ENCODE measurements at places on chromosomes 16 and 17.

GRCh38 chr16:2769675-2770056 lies 7.4 kb downstream of the ELOB start:
- no peak for DNase-seq

DNA sequence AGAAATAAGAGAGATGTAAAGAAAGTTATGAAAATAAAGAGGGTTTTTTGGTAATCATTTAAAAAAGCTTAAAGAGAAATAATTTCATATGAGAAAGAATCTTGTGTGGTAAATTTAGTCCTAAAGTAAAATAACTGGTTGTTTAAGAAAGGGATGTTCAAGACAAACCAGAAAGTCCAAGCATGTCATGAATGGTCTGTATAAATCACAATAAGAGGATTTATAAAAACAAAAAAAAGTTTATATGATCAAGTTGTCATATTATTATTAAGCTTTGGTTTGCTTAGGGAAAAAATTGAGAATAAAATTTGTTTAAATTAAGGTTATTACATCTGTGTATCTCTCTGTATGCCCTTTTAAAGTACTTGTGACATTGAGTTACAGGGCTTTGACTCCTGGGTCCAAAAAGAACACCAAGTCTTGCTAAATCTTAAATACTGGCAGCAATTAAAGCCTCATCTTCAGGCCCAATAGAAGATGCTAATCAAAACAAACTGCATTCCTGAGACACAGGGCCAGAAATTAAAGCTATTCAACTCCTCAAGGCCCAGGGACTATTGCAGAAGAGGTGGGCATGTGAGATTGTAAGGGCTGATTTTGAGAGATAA lies 15.6 kb upstream of the TRIM25 start:
- no peak for DNase-seq

- DNase-seq, result no peak
Measured at GRCh38 chr17:17712268-17712924, 31.1 kb downstream of the RAI1 start.

DNA sequence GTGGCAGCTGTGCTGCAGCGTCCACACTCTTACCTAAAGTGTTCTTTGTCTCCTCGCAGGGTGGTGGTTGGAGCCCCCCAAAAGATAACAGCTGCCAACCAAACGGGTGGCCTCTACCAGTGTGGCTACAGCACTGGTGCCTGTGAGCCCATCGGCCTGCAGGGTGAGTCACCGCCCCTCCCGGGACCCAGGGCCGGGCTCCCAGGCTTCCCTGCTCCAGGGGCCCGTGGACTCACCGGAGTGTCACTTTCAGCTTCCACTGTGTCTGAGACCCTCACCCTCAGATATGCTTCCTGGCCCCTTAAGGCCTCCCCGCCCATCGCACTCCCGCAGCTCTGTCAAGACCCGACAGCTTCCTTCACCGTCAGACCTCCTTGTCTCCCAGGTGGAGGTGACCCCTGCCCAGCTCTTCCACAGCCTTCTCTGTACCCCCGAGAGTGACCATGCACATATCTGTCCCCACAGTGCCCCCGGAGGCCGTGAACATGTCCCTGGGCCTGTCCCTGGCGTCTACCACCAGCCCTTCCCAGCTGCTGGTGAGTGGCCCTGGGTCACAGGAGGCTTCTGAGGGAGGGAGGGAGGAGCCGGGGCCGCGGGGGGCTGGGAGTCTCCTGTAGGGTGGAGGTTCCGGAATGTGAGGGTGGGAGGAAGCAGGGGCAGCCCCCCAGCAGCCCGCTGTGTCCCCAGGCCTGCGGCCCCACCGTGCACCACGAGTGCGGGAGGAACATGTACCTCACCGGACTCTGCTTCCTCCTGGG lies 1.8 kb downstream of the ITGAX start:
- no peak for DNase-seq

GRCh38 chr16:79885320-79885719 lies 284.8 kb upstream of the MAF start:
- DNase-seq, result no peak

DNA sequence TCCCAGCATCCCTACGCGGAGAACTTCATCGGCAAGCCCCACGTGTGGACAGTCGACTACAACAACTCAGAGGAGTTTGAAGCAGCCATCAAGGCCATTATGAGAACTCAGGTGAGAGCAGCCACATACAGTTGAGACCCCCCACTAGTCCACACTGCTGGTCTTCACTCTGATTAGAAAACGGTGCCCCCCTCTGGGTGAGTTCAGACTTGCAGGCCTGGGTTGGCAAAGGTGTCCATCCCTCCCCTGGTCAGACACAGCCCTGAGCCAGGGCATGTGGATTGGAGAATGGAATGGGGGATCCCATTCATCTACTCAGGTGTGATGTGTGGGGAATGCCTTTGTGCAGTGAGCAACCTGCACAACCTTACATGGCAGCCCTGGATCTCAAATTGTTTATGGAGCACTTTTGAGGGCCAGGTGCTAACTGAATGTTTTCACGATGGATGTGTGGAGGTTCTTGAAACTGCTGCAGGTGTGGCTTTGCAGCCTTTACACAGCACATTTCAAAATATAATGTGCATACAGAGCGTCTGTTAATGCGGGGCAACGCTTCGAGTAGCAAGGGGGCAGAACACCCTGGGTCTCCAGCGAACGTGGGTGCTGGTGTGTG lies 72.6 kb downstream of the MGAT5B start:
- DNase-seq, result no peak
